ENCODE measurements at places on chromosomes 5 and 9. TPM values are rescaled to one million over a fixed set of nuclear protein-coding genes. Genes with fewer than 3 reads are reported as not detected.

The ECSCR gene
- 0.36 TPM for total RNA-seq

DNA sequence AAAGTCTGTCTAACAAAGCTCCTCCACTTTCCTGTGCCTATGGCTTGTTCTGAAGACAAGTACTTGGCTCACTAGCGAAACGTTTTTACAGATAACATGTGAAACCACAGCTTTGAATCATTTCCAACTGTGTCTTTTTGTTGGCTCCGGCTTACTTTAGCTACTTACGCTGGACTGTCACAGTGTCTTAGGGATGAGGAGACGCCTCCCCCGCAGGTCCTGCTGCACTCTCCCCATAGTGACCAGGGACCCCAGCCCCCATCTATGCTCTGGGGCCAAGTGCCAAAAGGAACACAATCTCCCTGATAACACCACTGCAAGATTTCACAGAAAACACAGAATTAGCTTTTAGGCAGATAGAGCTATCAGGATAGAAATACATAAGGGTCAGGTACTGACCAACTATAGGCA, 219.1 kb downstream of the ADAMTS6 start:
- no peak overlapping the region for H3K4me3 ChIP-seq
- DNase-seq, result no peak
- H3K27ac ChIP-seq, result no peak overlapping the region
- no peaks in the 10 kb centered on the region for H3K36me3 ChIP-seq
- no peaks in the 10 kb centered on the region for H3K4me1 ChIP-seq

DNA sequence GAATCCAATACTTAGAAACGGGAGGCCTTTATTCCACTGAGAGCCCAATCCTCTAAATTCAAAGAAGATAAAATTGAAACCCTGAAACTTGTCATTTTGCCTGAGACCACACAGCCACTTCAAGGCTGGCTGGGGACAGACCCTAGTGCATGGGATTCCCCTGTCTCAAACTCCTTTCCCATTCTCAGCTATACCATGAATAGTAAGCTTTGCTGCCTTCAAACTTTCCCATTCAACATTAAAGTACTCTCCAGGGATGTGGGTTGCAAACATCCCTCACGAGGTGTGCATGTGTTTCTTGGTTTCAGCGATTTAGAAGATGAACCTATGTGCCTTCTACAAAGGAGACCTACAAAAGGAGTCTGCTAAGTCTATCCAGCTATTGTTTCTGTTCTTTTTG, 64.6 kb downstream of the GABRB2 start:
- H3K27ac ChIP-seq, result no peak overlapping the region
- no peak overlapping the region for H3K4me3 ChIP-seq
- H3K4me1 ChIP-seq, result peaks cover 3% of the 10 kb centered on the region
- no peaks in the 10 kb centered on the region for H3K36me3 ChIP-seq

GRCh38 chr5:160922311-160922710, 70.3 kb upstream of the ATP10B start:
- H3K4me1 ChIP-seq, result no peaks in the 10 kb centered on the region
- H3K4me3 ChIP-seq, result no peak overlapping the region
- DNase-seq, result no peak
- no peaks in the 10 kb centered on the region for H3K27me3 ChIP-seq

- no peaks in the 10 kb centered on the region for H3K4me1 ChIP-seq
- H3K27ac ChIP-seq, result no peak overlapping the region
- DNase-seq, result no peak
- H3K27me3 ChIP-seq, result no peaks in the 10 kb centered on the region
- H3K36me3 ChIP-seq, result no peaks in the 10 kb centered on the region
- no peak overlapping the region for H3K4me3 ChIP-seq
Observed at GRCh38 chr5:116747881-116748280, 173.3 kb upstream of the SEMA6A start.
